ENCODE measurements at places on chromosomes 1 and 21.

DNA sequence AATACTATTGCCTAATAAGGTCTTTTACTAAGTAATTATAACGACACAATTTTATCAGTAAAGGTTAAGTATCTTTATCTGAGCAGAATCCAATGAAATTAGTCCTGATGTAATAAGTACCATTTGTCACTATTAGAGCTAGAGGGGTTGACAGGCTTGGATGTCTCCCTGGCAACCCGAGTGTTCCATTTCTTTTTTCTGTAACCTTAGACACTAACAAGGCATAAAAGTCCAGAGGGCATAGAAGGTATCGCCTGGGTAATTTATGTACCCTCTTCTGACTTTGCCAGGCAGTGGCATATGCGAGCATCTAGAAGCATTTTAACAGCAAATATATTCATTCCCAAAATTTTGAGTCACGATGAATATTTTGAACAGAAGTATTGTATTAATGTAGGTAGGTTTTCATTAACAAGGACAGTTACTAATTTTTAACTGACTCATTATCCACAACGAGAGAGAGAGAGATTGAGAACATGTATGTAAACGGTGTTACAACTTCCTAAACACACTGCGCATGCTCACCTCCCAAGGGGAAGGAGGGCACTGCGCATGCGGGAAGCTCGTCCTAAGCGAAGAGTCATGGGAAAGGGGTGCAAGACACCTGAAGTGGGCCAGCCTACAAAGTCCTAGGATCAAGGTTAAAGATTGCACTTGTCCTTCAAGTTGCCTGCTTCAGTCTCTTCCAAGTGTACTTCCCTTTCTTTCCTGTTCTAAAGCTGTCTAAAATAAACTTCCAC is 423.9 kb downstream of the DSCAM start:
- DNase-seq, result no peak

- DNase-seq, result no peak
Measured at GRCh38 chr1:227170361-227171166, 147.7 kb downstream of the CDC42BPA start.

- DNase-seq, result no peak
Measured at GRCh38 chr1:5572794-5573193, 419.4 kb downstream of the NPHP4 start.

DNA sequence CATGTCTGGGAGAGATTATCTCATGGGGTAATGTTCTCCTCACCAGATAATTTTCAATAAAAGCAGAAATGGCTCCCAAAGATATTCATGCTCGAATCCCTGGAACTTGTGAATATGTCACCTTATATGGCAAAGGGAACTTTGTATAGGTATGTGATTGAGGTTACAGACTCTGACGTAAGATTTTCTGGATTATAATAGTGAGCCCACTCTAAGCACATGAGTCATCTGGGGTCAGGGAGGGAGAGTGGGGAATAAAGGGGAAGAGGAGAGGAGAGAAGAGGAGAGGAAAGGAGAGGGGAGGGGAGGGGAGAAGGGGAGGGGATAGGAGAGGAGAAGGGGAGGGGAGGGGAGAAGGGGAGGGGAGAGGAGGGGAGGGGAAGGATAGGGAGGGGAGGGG is 1193.9 kb downstream of the PLA2G4A start:
- no peak for DNase-seq

GRCh38 chr21:34999397-34999941 is 49.6 kb downstream of the RUNX1 start:
- no peak for DNase-seq

GRCh38 chr1:46508757-46509156 is 19.1 kb downstream of the DMBX1 start:
- DNase-seq, result no peak

- peak; percentile 22 for DNase-seq
Measured at GRCh38 chr1:15141935-15142539, 11.5 kb upstream of the TMEM51 start.

GRCh38 chr1:231867607-231868006 is 241.0 kb downstream of the DISC1 start:
- DNase-seq, result no peak

DNA sequence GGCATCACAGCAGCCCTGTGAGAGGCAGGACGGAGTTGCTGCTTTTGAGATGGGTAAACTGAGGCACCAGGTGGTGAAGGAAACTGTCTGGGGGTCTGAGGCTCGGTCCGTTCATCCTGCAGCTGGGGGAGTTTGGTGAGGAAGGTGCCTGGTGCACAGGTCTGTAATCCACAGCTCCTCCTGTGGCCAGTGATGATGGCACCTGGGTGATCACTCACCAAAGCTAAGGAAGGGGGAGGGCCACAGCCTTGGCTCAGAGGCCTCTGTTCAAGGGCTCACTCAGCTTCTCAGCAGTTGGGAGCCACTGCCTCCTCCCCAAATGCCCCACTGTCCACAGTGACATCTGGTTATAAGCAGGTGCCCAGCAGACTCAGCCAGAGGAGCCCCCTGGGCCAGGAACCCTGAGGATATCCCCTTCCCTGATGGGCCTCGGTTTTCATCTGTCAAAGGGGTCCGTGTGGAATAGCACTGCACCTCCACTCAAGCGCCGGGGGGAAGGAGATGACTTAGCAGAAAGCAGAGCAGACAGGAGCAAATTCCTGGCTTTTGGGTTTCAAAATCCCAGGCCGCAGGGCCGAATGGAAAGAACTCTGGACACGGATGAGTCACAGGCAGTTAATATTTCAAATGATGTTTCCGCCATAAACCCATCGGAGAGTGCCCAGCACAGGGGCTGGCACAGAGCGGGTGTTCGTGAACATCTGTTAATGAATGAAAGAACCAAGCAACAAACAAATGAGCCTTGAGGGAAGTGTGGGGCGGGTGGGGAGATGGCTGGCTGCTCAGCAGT is 82.8 kb downstream of the DMRTB1 start:
- peak; percentile 45 for DNase-seq

DNA sequence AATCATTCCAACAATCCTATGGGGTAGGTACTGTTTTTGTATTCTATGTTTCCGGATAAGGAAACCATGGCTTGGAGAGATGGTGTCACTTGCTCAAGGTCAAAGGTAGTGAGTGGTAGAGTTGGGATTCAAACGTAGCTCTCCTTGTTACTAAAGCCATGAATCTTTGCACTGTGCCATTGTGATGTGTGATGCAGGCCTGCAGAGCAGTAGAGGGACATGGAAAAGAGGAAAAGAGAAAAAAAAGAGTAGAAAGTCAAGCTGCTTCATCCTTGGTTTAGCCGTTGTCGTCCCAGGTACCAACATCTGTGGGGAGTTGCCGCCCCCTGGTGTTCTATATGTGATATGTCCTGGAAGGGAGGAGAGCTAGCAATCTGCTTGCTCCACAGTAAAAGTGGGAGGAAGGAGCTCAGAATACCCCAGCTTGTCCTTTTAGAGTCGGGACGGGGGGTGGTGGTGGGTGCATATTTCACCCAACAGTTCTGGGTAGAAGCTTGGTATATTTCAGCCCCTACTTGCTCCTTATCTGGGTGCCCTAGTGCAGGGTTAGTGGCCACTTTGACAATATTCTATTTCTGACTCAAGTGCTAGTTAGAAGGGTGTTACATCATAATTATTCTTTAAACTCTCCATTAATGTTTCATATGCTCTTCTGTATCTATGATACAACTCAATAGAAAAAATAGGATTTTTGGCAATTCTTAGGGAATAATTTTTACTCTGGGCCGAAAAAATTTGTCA is 98.4 kb downstream of the EBNA1BP2 start:
- peak; percentile 65 for DNase-seq

- peak; percentile 96 for DNase-seq
Measured at GRCh38 chr1:32464716-32465577, at the start of gene ZBTB8B. Gene ZBTB8B, plus strand, starts transcription at chr1:32465072. Its CDS starts 5,553 bp downstream, at chr1:32470625.

GRCh38 chr21:44598061-44598460 is 2.3 kb upstream of the KRTAP10-7 start:
- no peak for DNase-seq

GRCh38 chr1:234969581-234970400 is 158.8 kb downstream of the TOMM20 start:
- peak; percentile 65 for DNase-seq

Data from HTR-8/SVneo (cell line).